ENCODE measurements at places on chromosomes 13 and 19.

GRCh38 chr19:920051-920864 lies 3.1 kb downstream of the KISS1R start:
- DNase-seq = no peak

- DNase-seq = no peak
These were observed 73.9 kb downstream of the KCTD12 start for GRCh38 chr13:76812206-76812897.

- no peak for DNase-seq
These were observed 1.2 kb upstream of the F10 start for GRCh38 chr13:113121183-113121927.

- peak; percentile 89 for DNase-seq
These were observed 25.7 kb downstream of the CCNE1 start for GRCh38 chr19:29837448-29837981.

GRCh38 chr19:17610384-17610783 lies 54.9 kb downstream of the COLGALT1 start:
- DNase-seq = no peak

- no peak for DNase-seq
These were observed 216.7 kb downstream of the TUBA3C start for GRCh38 chr13:18964942-18965341.

DNA sequence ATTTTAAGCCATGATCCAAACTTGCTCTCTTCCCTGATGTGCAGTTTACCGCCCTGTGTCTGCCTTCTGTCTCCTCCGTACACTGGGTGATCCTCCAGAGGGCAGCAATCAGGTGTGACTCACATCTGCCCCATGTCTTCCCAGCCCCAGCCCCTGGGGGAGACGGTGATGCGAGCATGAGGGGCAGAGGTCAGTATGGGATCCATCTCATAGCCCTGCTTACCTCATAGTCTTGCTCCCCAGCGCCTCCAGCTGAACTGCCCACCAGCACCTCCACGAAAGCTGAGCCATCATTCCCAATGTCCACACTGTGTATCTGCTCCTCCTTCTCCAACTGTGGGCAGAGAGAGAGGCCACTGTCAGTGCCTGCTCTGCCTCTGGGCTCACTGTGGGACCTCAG lies 14.6 kb downstream of the XRCC1 start:
- no peak for DNase-seq

- no peak for DNase-seq
These were observed 1487.7 kb downstream of the EFNB2 start for GRCh38 chr13:105047676-105048295.

DNA sequence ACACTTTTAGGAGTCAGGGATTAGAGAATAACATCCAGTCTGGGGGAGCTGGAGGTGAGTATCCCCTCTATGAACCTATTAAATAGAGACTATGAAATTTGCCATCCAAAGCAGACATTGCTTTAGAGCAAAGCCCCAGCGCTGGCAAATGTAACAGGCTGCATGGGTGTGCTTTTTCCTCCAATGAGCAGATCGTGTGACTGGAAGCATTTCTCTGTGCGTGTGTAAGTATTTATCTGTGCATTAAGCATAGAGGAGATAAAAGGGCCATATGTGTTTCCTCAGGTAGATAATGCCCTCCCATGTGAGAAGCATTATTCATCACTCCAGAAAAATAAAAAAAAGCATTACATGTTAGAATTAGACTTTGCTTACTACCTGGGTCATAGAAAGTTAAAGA lies 924 bp downstream of the TNFSF13B start:
- no peak for DNase-seq

GRCh38 chr13:53250272-53250875 lies 221.8 kb downstream of the OLFM4 start:
- DNase-seq = peak; percentile 30

DNA sequence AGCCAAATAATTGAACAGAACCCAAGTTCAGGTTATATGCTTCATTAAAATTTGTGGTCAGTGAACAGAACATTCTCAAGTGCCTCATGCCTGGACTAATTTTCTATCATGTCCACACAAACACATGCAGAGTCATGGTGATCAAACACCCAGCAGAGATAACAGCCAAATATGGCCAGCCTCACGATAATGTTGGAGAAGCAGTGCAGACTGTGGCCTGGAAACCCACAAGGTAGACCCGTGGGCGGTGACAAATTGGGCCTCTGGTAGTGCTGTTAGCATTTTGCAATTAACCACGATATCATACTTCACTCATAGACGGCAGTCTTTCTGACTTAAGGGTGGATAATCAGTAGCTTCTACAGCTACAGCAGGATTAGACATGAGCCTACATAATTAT lies 35.0 kb upstream of the VWA8 start:
- DNase-seq = no peak

DNA sequence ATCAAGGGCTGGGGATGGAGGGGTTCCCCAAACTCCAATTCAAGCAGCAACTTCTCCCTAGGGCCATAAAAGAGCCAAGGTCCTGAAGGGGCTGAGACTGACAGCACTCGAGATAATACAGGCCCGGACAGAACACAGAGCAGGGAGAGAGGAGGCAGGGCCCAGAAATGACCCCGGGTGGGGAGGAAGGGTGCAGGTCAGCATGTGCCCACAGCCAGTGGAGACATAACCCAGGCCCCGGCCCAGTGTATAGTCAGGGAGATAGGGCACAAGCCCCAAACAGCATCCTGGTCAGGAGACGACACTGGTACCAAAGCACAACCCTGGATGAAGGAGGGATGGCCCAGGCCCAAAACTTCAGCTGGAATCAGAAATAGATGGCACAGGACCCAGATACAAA lies 28.6 kb upstream of the ATP1A3 start:
- DNase-seq = no peak

DNA sequence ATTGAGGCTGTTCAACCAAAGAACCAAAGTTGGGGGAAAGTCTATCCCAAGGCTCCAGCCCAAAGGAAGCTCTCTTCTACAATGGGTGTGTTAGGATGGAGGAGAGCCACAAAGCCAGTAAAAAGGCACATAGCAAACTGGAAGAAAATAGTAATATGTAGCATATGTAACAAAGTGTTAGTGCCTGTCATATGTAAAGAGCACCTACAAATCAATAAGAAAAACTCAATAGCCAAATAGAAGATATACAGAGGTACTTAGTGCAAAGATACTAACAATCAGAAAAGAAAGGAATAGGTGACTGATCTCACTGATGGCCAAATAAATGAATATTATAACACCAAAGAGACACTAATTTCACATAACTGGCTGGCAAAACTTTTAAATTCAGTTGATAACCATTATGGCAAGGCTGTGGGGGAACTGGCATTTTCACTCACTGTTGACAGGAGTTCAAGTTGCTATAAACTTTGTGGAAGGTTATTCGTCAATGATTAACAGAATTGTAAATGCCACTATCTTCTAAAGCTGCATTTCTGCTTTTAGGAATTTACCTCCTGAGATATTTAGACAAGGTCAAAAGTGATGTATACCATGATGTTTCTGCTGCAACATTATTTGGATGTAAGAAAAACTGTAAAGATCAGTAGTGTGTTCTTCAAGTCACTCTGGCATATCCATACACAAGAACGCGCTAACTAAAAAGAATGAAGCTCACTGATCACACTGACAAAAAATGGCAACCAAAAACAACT lies 110.8 kb downstream of the GNG7 start:
- no peak for DNase-seq

GRCh38 chr13:93101226-93101734 lies 125.3 kb upstream of the GPC6 start:
- no peak for DNase-seq
